ENCODE measurements at places on chromosomes 4 and X.

GRCh38 chr4:185139736-185140135, 3.3 kb upstream of the SLC25A4 start:
- DNase-seq: no peak
- no peaks in the 10 kb centered on the region for H3K36me3 ChIP-seq
- peaks cover 18% of the 10 kb centered on the region for H3K4me1 ChIP-seq
- no peak overlapping the region for H3K27ac ChIP-seq

DNA sequence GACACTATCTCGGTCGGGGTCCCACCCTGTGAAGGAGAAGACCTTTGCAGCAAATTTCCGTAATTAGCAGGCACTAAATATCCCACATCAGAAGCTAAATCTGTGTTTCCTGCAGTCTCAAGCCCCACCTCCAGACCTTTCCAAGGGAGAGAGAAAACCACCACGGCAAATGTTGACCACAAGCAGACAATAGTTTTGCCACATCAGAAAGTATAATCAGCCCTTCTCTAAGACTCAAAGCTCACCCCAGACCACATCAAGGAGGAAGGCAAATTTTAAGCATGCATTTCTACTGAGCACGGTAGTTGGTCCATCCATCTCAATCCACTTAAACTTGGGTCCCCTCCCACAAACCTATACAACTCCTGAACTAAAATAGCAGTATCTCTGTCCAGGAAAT, 398.5 kb downstream of the GPM6A start:
- H3K4me3 ChIP-seq: no peak overlapping the region
- no peaks in the 10 kb centered on the region for H3K4me1 ChIP-seq
- peaks cover 7% of the 10 kb centered on the region for H3K36me3 ChIP-seq
- DNase-seq: no peak
- no peaks in the 10 kb centered on the region for H3K27me3 ChIP-seq
- H3K27ac ChIP-seq: no peak overlapping the region

GRCh38 chr4:186424745-186425144, 130.6 kb downstream of the MTNR1A start:
- no peaks in the 10 kb centered on the region for H3K27me3 ChIP-seq
- no peak overlapping the region for H3K27ac ChIP-seq
- DNase-seq: no peak

- no peak overlapping the region for H3K27ac ChIP-seq
- peaks cover 3% of the 10 kb centered on the region for H3K36me3 ChIP-seq
- H3K4me3 ChIP-seq: no peak overlapping the region
- H3K27me3 ChIP-seq: no peaks in the 10 kb centered on the region
Measured at GRCh38 chr4:24720436-24720835, 74.9 kb upstream of the SOD3 start.

GRCh38 chr4:108536577-108536976, 83.8 kb upstream of the RPL34 start:
- no peak overlapping the region for H3K4me3 ChIP-seq
- DNase-seq: no peak
- no peak overlapping the region for H3K27ac ChIP-seq
- H3K36me3 ChIP-seq: no peaks in the 10 kb centered on the region
- H3K27me3 ChIP-seq: no peaks in the 10 kb centered on the region
- peaks cover 34% of the 10 kb centered on the region for H3K4me1 ChIP-seq

- H3K27me3 ChIP-seq: no peaks in the 10 kb centered on the region
- DNase-seq: no peak
- H3K27ac ChIP-seq: no peak overlapping the region
- peaks cover 19% of the 10 kb centered on the region for H3K4me1 ChIP-seq
- H3K36me3 ChIP-seq: no peaks in the 10 kb centered on the region
Measured at GRCh38 chr4:36392024-36392423, 110.6 kb downstream of the DTHD1 start.

GRCh38 chrX:118239178-118239870, 106.6 kb upstream of the WDR44 start:
- no peak overlapping the region for H3K4me3 ChIP-seq
- H3K36me3 ChIP-seq: peaks cover 9% of the 10 kb centered on the region
- H3K27ac ChIP-seq: no peak overlapping the region
- no peaks in the 10 kb centered on the region for H3K27me3 ChIP-seq
- H3K4me1 ChIP-seq: no peaks in the 10 kb centered on the region
- no peak for DNase-seq

DNA sequence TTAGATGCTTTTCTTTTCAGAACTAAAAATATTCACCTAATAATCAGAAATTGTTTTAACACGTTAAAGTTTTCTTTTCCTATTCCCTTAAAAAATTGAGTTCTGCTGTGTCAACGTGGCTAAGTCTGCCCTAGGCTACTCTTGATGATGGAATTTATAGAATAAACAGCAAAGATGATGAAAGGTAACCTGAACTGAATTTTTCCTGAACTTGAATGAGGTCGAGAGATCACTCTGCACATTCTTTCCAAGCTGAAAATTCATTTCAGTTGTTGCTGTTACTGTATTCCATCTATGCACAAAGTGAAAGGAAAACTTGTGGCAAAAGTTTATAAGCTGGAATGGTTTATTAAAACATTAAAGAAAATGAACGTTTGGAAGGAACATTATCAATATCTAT, 245.9 kb upstream of the GIMD1 start:
- H3K4me1 ChIP-seq: peaks cover 13% of the 10 kb centered on the region
- no peaks in the 10 kb centered on the region for H3K27me3 ChIP-seq
- no peaks in the 10 kb centered on the region for H3K36me3 ChIP-seq
- no peak for DNase-seq
- H3K4me3 ChIP-seq: no peak overlapping the region

DNA sequence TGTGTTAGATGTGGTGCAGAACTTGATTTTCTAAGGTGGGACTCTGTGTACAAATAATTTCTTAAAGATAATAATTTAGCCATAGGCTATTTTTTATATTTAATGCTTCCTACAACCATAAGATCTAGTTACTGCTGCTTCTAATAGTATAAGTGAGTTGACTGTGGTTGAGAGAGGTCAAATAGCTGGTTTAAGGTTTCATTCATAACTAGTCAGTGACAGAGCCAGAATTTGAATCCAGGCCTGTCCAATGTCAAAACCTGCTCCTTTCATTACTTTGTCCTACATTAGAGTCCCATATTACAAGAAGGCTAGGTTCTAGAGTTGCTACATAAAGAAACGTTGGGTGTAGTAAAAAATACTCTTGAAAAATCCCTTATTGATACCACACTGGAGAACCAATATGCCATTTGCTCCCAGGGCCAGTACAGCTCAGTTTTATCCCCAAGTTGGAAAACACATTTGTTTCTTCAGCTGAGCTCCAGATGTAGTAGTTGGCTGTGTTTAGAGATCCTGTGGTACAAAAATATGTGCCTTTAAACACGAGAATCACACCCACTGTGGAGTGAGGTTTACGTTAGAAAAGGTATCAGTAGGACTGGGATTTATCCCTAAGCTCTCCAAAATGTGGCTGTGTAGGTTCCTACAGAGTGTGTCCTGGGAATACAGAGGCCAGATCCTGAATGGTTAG, 84.3 kb downstream of the REPS2 start:
- peaks cover 9% of the 10 kb centered on the region for H3K27me3 ChIP-seq
- no peaks in the 10 kb centered on the region for H3K4me1 ChIP-seq
- H3K27ac ChIP-seq: no peak overlapping the region
- no peak overlapping the region for H3K4me3 ChIP-seq

DNA sequence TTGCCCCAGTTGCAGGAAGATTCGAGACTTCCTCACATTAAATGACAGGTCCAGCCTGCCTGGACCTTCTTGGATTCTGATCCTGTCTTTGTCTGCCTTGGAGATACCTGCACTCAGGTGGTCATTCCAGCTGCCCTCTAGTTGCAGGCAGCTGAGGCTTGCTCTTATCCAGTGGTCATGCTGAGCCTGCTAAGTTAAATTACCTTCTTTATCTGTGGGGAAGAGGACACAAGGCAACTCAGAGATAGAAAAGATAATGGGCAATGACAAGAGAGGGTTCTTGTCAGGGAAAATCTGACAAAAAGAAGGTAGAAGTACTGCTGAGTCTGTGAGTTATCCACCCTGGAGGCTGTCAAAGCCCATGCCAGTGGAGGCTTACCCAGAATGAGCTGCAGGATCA, 401.4 kb downstream of the MID1IP1 start:
- no peaks in the 10 kb centered on the region for H3K36me3 ChIP-seq
- H3K27me3 ChIP-seq: no peaks in the 10 kb centered on the region
- no peaks in the 10 kb centered on the region for H3K4me1 ChIP-seq
- no peak overlapping the region for H3K4me3 ChIP-seq
- DNase-seq: no peak

- no peaks in the 10 kb centered on the region for H3K4me1 ChIP-seq
- no peaks in the 10 kb centered on the region for H3K27me3 ChIP-seq
- H3K4me3 ChIP-seq: no peak overlapping the region
- no peak overlapping the region for H3K27ac ChIP-seq
- H3K36me3 ChIP-seq: no peaks in the 10 kb centered on the region
Measured at GRCh38 chrX:65545456-65545855, 10.9 kb upstream of the LAS1L start.

DNA sequence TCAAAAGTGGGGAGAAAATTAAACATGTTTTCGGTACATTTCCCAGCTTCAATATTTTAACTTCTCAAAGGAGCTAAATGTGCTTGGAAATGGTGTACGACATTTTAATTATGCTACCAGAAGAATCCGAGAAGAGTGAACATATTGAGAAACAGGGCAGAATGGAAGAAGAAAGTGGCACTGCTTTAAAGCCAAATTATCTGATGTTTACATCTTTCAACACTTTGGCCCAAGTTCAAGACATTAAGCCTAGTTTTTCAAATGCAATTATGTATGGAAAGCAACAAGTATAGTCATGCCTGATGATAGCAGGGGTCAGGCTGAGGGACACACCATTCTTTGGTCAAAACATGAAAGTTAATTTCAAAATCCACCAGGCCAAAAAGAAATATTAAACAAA, 577.9 kb upstream of the ZFP42 start:
- H3K27ac ChIP-seq: no peak overlapping the region
- no peaks in the 10 kb centered on the region for H3K4me1 ChIP-seq
- H3K36me3 ChIP-seq: no peaks in the 10 kb centered on the region

- no peaks in the 10 kb centered on the region for H3K27me3 ChIP-seq
- H3K36me3 ChIP-seq: peaks cover 3% of the 10 kb centered on the region
- no peak for DNase-seq
- no peak overlapping the region for H3K27ac ChIP-seq
- H3K4me1 ChIP-seq: no peaks in the 10 kb centered on the region
Measured at GRCh38 chrX:112627206-112627605, 52.5 kb downstream of the LHFPL1 start.

GRCh38 chr4:3256230-3257102, 7.5 kb downstream of the MSANTD1 start:
- H3K27me3 ChIP-seq: no peaks in the 10 kb centered on the region
- H3K4me1 ChIP-seq: no peaks in the 10 kb centered on the region
- no peak overlapping the region for H3K27ac ChIP-seq
- H3K4me3 ChIP-seq: no peak overlapping the region
- no peaks in the 10 kb centered on the region for H3K36me3 ChIP-seq
- no peak for DNase-seq

GRCh38 chrX:14753441-14753840, 119.4 kb downstream of the FANCB start:
- no peaks in the 10 kb centered on the region for H3K4me1 ChIP-seq
- H3K27me3 ChIP-seq: no peaks in the 10 kb centered on the region
- no peak overlapping the region for H3K4me3 ChIP-seq
- DNase-seq: no peak

DNA sequence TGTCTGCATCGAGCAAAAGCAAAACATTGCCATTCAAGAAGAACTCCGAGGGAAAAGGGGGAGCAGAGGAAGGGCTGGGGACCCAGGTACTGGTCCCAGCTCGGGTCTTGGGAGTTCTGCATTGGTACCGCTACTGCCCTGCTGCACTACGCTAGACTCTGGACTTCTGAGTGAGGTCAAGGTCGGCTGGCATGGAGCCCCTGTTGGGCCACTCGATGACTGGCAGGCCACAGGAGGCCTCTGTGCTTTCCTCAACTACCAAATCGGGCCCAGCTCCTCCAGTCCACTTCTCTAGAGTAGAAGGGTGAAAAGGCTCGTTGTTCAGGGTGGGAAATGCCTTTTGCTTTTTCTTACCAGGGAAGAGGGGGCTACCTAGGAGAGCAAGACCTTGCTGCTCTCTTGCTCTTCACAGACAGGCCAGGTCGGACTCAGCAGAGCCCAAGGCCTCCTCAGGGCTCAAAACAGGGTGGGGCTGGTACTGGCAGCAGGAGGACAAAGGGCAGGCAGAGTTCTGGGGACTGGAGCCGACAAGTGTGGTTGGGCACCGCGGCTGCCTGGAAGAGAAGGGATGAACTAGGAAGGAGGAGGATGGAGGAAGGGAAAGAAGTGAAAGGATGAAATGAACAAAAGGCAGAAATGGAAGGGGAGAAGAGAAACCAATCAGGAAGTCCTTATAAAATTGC, 8.9 kb upstream of the IRAK1 start:
- peaks cover 2% of the 10 kb centered on the region for H3K4me1 ChIP-seq
- H3K36me3 ChIP-seq: peaks cover 4% of the 10 kb centered on the region
- no peak overlapping the region for H3K4me3 ChIP-seq
- no peaks in the 10 kb centered on the region for H3K27me3 ChIP-seq

GRCh38 chr4:183722731-183723560, 63.9 kb downstream of the TRAPPC11 start:
- H3K27me3 ChIP-seq: peaks cover 4% of the 10 kb centered on the region
- peak; percentile 60 for DNase-seq
- H3K4me1 ChIP-seq: peaks cover 11% of the 10 kb centered on the region

DNA sequence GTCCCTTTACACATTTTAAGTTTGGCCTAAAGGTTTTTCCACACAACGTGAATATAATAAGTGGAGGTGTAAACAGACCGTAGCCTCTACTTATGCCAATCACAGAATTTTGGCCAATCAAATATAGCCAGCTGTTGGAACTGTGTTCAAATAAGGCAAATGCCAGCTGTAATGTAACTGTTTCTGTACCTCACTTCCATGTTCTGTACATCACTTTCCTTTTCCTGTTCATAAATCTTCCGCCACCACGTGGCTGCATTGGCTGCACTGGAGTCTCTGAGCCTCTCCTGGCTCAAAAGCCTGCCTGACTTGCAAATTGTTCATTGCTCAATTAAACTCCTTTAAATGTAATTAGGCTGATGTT, 105.1 kb upstream of the SMIM31 start:
- H3K36me3 ChIP-seq: no peaks in the 10 kb centered on the region
- H3K4me3 ChIP-seq: no peak overlapping the region
- H3K4me1 ChIP-seq: no peaks in the 10 kb centered on the region
- no peaks in the 10 kb centered on the region for H3K27me3 ChIP-seq
- DNase-seq: no peak
